Stimulated activated CD4-positive, alpha-beta T cell treated with anti-CD3 and anti-CD28 coated beads, Interleukin-1b, Interleukin-23, amount 100 ng/mL, for 24 hours (primary cell): ENCODE measurements at places on chromosomes 11 and 22.

GRCh38 chr11:84333221-84333620 lies 1047.1 kb upstream of the CCDC90B start:
- DNase-seq = no peak

DNA sequence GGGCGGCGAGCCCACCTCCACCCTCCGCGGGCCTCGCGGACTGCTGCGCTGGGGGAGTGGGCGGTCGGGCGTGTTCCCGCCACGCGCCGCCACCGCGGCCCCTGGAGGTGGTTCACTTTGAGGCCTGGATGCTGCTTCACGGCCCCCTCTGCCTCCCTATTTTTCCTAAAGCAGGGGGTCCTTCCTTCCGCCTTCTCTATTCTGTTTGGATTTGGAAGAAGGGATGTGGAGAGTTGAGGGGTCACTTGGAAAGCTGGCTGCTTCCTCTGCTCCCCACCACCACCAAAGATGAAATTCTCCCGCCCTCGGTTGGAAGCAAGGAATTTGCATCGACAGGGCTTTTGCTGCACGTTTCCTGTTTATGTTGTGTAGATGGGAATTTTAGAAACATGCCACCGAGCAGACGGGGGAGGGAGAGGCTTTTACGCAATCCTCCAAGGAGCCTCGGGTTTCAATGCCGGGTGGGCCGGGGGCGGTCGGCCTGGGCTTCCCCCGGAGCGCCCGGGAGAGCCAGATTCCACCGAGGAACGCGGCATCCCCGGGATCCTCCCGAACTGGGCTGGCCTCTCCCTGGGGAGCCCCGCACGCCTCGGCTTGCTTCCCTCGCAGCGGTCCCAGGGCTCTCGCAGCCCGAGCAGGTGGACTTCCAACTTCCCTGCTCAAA lies 403 bp upstream of the SBF2 start:
- no peak for DNase-seq

GRCh38 chr22:46578251-46578823 lies 40.9 kb upstream of the CELSR1 start:
- DNase-seq = no peak

- no peak for DNase-seq
These were observed 16.1 kb upstream of the TMEM123 start for GRCh38 chr11:102468616-102469195.

DNA sequence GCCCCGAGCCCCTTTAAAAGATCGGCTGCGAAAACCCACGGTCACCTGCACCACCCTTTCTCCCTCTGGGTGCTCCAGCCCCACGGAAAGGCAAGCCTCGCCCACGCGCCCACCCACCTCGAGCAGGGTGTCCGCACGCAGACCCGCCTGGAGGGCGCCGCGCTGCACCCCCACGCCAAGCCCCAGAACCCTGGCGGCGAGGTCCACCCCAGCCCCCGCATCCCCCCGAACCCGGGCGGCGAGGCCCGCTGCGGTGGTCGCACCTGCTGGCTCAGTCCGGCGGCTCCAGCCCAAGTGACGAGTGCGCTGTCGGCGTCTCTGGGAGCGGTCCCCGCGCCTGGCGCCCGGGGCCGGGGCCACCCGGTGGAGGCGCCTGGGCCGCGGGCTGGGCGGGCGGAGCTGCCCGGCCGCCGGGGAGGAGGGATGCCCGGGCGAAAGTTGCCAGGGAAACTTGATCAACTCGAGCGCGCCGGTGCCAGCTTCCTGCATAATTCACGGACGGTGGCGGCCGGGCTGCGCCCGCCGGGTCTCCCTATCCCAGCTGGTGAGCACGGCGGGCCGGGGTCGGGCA lies 1.1 kb downstream of the SHANK2 start:
- no peak for DNase-seq

DNA sequence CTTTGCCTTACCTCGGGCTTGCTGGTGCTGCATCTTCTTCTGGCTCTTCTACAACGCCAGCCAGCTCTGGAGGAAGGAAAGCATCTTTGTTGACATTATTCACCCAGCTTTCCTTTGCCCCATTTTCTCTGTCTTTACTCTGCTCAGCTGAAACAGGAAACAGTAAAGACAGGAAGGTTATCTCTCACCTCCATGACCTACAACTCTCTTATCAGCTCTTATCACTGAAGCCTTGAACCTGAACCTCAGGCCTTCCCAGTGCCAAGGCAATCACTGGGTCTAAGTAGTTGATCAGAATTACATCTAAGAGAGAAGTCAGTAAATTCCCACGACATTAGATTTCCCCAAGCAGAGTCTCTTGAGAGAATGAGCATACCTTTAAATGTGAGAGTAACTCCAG lies 59.6 kb upstream of the CCDC89 start:
- DNase-seq = no peak

GRCh38 chr11:252666-253065 lies 15.9 kb downstream of the PSMD13 start:
- DNase-seq = no peak

- no peak for DNase-seq
These were observed 30.4 kb upstream of the MICAL2 start for GRCh38 chr11:12079726-12080556.

DNA sequence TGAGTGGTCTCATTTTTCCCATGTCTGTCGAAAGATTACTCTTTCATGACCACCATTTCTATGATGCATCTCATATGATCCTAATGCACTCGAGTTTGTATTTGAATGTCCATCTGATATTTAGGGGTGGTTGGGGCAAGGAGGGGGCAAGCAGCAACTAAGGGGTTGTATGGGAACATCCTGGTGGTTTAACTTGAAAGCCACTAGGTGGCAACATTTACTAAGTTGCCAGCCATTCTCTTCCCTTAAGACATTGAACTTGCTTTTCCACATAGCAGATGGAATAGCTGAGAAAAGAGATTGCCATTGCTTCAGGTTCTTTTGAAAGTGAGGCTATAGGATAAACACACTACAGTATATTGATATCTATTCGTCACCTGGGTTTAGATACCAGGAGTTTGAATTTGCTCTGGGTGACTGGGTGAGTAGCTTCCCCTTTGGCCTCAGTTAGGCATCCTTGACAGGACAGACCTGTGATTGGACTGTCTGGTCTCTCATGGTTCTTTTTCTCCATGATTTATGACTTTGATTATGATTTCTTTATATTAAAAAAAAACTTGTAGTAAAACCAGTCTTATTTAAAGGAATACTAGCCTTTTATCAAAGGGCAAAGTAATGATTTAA lies 32.4 kb downstream of the NF2 start:
- no peak for DNase-seq

GRCh38 chr11:71572811-71573210 lies 7.4 kb downstream of the KRTAP5-10 start:
- DNase-seq = no peak

GRCh38 chr11:57547854-57548377 lies 10.5 kb downstream of the SMTNL1 start:
- no peak for DNase-seq

DNA sequence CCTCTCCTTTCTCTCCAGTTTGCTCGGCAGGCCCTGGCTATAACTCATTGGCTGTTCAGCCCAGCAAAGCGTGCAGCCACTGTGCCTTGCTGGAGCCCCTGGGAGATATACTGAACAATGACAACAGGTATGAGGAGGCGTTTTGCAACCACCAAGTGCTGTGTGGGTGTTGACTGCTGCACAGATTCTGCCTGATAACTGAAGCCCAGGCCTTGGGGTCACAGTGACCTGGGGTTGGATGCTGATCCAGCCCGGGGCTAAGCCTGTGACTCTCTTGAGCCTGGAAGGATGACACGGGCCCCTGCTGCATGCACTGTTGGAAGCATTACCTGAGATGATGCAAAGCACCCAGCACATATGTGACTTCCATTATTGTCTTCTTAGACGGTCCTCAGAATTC lies 13.7 kb upstream of the A4GALT start:
- no peak for DNase-seq

DNA sequence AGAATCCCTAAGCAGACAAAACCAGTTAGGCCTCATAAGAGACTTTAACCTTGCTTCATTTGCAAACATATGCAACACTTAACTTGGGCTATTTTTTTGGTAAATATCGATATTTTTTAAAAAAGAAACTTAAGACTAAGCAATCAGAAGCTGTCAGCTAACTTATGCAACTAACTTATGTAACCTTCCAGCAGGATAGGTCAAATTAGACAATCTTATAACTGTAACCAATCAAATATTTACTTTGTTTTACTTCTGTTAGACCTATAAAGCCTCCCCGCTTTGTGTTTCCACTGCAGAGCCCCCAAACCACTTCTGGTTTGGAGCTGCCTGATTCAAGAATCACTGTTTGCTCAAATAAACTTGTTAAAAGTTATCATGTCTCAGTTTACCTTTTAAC lies 8.0 kb downstream of the MSANTD4 start:
- DNase-seq = no peak

GRCh38 chr11:128948583-128948982 lies 5.9 kb upstream of the TP53AIP1 start:
- no peak for DNase-seq

DNA sequence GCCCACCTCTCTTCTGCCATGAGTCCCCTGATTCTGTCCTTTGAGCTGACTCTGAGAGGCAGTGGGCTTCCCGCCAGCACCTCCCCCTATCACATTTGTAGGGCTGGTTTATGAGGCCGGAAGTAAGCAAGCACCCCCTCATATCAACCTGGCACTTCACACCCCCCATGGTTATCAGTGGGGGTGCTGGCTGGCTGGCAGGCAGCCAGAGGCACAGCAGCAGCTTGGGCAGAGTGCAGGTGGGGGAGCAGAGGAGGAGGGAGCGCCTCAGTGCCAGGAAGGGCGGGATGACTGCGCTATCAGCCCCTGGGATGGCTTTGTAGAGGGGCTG lies 22.9 kb upstream of the CHRM4 start:
- no peak for DNase-seq

- DNase-seq = no peak
These were observed 119.4 kb downstream of the TRIM44 start for GRCh38 chr11:35781861-35782470.

GRCh38 chr11:122248939-122249338 lies 132.9 kb upstream of the BLID start:
- DNase-seq = no peak

- no peak for DNase-seq
These were observed 77.6 kb downstream of the ENTHD1 start for GRCh38 chr22:39815932-39816331.

GRCh38 chr11:118052581-118053206 lies 24.2 kb upstream of the TMPRSS4 start:
- no peak for DNase-seq

GRCh38 chr11:65251476-65251875 lies 10.3 kb upstream of the POLA2 start:
- DNase-seq = no peak

- DNase-seq = no peak
These were observed 3.8 kb upstream of the FDX1 start for GRCh38 chr11:110425751-110426545.

- DNase-seq = no peak
These were observed 3.9 kb upstream of the NUP50 start for GRCh38 chr22:45159652-45160462.

- no peak for DNase-seq
These were observed 237.8 kb downstream of the TTC28 start for GRCh38 chr22:28441720-28442263.

GRCh38 chr11:66417000-66417399 lies 3.8 kb upstream of the NPAS4 start:
- no peak for DNase-seq

DNA sequence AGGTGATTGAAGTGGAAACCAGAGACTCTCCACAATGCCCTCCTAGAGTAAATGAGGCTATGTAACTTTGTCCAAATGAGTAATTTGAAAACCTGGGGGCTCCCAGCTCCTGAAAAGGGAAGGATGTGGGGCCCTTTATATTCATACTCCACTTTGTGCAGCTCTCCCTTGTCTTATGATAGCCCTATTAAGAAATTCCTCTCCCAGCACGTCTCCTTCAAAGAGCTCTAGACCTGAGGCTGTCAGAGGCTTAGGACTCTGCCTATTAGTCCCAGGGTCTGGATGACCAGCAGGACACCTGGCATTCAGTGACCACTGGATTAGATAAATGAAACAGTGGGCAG lies 2.1 kb downstream of the SLC43A1 start:
- DNase-seq = no peak

- no peak for DNase-seq
These were observed 42.1 kb upstream of the CSNK2A3 start for GRCh38 chr11:11395126-11395525.

DNA sequence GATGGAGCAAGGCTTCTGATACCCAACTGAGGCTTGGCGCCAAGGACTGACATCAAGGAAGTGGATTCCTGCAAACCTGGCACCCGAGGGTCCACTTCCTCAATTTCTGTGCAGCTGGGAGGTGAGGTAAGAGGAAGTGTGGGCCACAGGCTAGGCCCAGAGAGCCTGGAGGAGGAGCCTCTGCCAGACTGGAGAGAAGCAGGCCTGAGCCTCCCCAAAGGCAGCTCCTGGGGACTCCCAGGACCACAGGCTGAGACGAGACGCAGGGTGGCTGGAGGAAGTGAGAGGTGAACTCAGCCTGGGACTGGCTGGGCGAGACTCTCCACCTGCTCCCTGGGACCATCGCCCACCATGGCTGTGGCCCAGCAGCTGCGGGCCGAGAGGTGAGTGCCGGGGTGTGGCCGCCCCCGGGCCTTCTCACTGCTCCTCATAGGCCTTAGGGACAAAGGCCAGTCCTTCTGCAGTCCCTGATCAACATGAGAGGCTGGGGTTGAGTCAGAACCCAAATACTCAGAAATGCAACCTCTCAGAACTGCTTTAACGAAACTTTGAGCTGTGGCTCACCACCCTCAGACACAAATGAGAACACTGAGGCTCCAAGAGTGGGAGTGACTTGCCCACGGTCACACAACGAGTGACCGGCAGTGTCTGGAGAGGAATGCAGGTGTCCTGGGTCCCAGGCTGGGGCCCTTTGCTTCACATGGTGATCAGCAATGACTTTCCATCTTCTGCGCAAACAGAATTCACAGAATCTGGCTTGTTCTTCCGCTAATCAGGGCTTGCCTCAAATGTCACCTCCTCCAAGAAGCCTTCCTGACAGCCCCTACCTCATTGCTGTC lies at the start of gene NCF4:
NCF4 (plus strand) TSS at position 186 of the 839 bp plus-strand sequence; CDS start at position 352, 166 bp downstream.
- no peak for DNase-seq

DNA sequence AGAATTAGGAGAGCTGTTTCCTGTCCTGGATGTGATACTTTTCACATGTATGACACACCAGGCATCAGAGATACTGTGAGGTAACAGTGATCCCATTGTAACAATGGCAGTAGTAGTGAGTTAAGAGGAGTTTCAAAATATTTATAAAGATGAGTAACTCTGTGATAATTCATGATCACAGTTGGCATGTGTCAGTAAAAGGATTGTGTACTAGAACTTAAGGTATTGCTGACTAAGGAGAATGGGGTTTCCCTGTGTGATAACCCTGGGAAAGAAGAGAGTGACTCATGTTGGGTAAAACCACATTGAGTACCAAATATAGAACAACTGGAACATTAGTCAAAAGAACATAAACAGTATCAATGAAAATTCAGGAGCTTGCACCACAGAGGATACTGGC lies 22.9 kb upstream of the SLC5A1 start:
- no peak for DNase-seq

DNA sequence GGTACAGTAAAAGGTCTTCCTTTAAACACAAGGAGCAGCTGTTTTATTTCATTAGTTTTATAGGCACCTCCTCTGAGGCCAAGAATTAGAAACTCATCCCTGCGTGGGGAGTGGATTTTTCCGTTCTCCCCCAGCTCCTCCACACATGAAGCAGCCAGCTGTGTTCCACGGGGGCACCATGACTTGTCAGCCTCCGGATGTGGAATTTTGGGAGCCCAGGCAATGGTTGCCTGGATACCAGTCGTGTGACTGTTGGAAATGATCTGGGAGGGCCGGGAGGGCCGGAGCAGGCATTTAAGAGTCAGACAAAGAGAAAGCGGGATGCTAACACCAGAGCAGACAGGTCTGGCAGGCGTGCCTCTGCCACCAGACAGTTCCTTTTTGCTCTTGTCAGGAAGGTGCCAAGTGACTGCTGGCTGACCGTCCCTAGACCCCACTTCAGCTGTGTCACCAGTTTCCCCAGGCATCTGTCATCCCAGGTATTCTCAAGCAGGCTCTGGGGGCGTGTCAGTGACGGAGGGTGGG lies 15.9 kb upstream of the CDC42EP2 start:
- no peak for DNase-seq
